Immature natural killer cell (primary cell): ENCODE measurements at places on chromosomes 7 and 10.

DNA sequence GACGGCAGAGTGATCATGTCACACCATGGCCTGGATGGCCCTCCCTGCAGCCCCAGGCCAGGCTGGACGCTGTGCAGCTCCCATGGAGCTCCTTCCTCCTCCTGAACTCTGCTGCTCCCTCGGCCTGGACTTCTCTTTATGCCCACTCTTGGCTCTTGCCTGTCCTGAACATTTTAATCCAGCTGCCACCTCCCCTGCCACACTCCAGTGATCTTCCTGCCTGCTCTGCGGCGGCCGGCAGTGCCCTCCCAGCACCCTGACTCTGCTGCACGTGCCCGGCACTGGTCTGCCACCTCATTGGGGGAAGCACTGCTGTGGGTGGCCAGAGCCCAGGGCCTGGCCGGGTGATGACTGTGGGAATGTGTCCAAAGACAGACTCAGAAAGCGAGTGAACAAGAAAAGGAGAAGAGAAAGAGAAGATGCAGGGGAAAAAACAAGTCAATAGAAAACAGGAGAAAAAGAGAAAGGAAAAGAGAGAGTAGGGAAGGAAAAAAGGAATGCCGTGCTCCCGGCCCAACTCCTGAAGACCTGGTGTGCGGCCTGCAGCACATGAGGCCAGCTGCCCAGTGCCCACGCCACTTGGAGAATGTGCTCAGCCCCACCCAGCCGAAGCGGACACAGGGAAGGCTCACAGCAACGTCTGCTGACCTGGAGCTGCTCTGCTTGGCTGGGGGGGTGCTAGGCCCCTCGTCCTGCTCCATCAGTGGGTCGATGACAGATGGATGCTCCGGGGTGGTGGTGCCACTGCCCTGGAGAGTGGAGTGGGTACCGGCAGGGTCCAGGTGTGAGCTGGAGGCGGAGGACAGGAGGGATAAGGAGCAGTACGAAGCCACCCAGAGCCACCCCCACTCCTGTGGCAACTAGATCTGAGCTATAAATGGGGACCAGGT is 115.9 kb downstream of the DLG5 start:
- DNase-seq = no peak

DNA sequence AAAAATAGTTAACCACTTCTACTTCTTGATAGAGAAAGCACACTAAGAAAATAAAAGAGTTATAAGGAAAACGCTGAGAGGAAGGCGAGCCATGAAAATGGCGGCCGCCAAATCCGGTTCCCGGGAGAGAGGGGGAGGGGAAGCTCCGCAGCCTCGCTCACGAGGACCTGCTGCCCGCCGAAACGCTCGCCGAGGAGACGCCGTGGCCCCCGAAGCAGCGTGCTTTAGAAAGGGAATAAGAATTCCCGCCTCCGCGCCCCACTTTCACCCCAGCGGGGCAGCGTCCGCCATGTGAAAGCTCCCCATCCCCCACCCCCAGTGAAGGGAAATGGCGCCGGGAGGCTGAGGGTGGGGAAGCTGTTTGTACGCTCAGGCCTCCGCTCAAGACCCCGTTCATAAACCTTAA is 505 bp downstream of the HNRNPA2B1 start:
- DNase-seq = peak; percentile 80

- DNase-seq = peak; percentile 28
Observed at GRCh38 chr10:29736366-29737073, 101.7 kb upstream of the SVIL start.

DNA sequence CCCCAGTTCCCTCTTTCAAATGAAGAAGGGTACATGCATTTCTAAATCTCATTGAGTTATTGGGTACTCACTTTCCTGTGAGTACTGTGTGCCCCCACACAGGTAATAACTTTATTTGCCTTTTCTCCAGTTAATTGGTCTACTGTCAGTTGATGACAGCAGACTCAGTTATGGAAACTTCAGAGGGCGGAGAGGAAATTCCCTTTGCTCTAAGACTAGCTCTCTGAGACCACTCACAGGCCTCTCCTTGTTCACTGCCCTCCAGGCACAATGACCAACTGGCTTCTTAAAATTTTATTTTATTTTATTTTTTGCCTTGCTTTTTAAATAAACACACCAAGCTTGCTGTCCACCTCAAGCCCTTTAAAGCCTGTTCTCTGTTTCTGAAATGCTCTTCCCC is 235.8 kb upstream of the AOAH start:
- no peak for DNase-seq

- DNase-seq = no peak
Observed at GRCh38 chr10:132714096-132714985, 71.6 kb downstream of the NKX6-2 start.

DNA sequence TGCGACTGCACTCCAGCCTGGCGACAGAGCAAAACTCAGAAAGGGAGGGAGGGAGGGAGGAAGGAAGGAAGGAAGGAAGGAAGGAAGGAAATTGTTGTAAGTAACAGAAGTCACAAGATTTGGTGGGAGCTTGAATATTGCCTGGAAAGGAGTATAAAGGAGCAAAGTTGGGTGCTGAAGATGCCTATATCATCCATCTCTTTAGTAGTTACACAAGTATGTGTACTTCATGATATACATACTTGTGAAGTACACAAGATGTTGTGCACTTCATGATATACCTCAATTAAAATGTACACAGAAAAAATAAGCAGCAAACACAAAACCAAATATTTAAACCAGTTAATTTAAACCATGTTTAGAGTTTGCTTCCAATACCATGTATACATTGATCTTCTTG is 1223.8 kb downstream of the SORCS3 start:
- DNase-seq = no peak

DNA sequence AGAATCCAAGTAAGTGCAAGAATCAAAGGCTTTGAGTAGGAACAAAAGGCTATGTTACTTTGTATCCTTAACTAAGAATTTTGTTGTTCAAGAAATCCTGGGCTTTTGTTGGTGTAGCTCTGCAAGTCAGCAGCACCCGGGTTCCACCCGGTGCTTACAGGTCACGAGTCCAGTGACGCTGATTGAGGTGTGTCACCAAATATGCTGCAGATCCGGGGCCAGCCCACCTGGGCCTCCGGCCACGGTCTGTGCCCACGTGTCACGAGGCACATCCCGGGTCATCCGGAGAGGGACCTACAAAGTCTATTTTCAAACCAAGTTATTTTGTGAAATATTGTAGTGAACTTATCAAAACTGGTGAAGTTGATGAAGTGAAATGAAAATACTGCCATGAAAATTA is 103.1 kb downstream of the MGMT start:
- DNase-seq = no peak

DNA sequence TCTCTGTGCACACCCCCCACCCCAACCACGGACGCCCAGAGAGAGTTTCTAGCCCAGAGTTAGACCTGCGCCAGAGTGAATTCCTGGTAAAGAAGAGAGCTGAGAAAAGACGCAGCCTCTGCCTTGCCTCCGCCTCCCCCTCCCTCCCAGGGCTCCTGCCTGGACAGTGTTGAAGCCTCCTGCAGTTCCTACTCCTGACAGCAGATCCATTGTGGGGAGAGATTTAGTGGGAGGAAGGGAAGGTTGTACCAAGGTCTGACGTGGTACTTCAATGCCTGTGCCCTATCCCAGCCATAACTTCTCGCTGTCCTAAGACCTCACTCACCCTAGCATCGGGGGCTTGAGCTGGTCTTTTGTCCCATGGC is 952 bp downstream of the SRRM3 start:
- no peak for DNase-seq

DNA sequence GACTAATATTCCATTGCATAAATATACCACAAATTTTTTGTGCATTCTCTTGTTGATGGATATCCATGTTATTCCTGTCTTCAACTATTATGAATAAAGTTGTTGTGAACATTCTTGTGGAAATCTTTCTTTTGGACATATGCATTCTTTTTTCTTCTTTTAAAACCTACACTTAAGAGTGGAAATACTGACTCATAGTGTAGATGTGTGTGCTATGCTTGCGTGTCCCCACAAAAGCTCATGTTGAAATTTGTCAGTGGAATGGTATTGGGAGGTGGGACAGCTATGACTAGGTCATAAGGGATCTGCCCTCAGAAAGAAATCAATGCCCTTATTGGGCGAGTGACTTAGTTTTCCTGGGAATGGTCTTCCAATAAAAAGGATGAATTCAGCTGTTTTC is 203.6 kb upstream of the PRSS58 start:
- no peak for DNase-seq

- no peak for DNase-seq
Observed at GRCh38 chr7:44636926-44637325, 30.5 kb downstream of the OGDH start.

GRCh38 chr7:98280296-98280695 is 1.2 kb upstream of the BRI3 start:
- DNase-seq = no peak

- no peak for DNase-seq
Observed at GRCh38 chr7:121083138-121083789, 94.8 kb downstream of the CPED1 start.
